ENCODE measurements at places on chromosomes 3 and 15.

- no peak for DNase-seq
These were observed 29.9 kb upstream of the RGMA start for GRCh38 chr15:93118904-93119303.

GRCh38 chr3:30904996-30905395 lies 10.5 kb upstream of the GADL1 start:
- no peak for DNase-seq

DNA sequence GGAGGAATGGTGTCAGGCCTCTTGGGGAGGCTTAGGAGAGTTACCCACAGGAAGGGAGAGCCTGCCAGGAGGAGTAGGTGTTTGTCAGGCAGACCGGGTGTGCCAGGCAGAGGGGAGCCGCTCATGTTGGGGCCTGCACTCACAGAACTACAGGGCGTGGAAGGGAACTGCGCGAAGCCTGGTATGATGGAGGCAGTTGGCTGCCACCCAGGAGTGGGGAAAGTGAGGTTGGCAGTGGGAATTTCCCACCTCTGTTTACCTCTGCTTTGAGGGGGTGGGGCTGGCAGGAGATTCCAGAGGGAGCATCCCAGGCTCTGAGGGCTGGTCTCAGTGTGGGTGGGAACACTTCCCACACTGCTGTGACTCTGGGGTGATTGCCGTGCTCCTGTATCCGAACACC lies 99.9 kb downstream of the SLCO3A1 start:
- no peak for DNase-seq

DNA sequence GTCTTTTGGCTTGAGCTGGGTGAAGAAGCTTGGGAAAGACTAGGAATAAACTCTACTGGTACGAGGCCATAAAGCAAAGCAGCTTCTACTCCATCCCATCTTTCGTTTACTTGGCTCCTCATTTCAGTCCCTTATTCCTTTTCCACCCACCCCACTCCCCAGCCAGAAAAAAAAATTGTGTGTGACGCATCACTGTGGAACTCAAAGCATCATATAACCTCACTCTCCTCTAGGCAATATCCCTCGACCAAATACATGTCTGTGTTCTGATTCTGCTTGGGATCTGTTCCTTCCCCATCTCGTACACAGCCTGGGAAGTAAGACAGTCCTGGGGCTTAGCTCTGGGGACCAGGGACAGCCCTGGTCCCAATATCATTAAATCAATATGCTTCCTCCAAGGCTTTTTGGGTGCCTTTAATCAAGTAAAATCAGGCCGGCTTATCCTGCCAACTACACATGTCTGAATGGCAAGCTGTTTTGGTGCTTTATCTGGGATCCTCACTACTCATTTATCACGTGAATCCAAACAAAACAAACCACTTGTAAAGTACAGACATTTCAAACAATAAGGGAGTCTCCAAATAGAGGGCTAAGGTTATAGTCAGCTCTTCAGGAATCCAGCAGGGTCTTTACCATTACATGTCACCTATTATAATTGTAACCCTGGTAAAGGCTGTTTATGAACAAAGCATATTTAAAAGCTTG lies 74.9 kb upstream of the ZBED2 start:
- DNase-seq = peak; percentile 70

- no peak for DNase-seq
These were observed 3.2 kb downstream of the RAP2B start for GRCh38 chr3:153165261-153165681.

DNA sequence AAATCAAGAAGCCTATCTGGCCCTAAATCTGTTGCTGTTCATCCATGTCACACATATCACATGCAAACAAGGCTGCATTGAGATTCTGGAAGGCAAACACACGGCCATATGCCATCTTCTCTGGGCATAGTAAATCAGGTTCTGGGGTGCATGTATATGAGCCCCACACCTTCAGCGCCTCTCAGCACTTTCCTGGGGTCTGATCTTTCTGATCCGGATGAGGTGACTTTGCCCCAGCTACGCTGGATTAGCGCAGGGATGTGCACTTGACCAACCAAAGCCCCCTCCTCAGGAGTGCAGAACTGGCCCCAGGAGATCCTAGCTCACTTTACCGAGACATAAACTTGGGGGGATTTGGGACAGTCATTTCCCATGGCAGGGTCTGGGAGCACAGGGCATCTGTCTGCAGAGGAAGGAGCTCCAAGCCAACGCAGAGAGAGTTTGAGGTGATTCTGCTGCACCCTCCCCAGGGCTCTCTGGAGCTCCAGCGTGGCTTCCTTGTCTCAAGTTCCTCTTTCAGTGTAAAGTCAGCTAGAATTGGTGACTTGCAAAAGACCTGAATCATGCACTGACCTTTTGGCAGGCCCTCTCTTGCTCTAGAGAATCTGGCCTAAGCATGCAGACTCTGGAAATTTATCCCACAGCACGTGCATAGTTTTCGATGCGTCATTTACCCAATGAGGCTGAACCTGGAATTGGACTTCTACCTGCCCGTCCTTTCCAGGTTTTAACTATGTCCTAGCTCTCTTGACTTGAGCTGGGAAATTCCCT lies 63.5 kb upstream of the KLF13 start:
- no peak for DNase-seq

- no peak for DNase-seq
These were observed 273.2 kb upstream of the GADL1 start for GRCh38 chr3:31167666-31168065.

DNA sequence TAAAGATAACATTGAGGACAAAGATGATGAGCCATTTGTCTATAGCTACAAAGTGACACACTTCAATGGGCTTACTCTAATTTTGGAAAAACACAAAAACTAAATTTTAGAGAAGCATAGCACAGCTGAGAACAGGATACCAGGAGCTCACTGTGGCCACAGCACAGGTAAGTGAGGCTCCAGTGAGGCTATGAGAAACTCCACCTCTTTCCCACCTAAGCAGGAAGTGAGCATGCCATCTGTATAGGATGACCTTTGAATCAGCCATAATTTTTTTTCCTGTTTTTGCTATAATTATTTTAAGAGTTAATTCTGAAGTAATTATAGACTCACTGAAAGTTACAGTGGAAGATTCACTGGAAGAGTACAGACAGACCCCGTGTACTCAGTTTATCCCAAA lies 82.1 kb upstream of the DCLK3 start:
- DNase-seq = no peak

DNA sequence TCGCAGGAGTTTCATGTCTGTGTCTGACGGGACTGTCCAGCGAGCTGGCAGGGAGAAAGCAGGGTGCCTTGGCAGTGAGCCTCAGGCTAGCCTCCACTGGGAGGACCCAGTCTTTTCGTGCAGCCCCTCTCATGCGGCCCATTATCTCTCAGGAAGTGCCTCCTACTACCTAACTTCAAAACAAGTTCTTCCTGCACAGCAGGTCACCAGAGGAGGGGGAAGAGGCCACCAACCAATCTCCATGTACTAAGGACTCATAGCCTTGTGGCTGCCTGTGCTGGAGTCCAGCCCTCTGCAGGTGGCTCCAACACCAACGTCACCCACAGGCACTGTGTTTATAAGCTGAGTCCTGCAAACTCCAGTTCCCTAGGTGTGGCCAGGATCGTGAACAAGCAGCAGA lies 4.8 kb downstream of the VIPR1 start:
- DNase-seq = no peak

GRCh38 chr3:168061332-168061996 lies 34.3 kb downstream of the GOLIM4 start:
- no peak for DNase-seq

GRCh38 chr3:33433843-33434242 lies 6.4 kb downstream of the UBP1 start:
- DNase-seq = peak; percentile 33

GRCh38 chr3:26425076-26425475 lies 197.5 kb upstream of the LRRC3B start:
- no peak for DNase-seq

GRCh38 chr3:127595303-127595702 lies 2.9 kb upstream of the MCM2 start:
- DNase-seq = no peak

DNA sequence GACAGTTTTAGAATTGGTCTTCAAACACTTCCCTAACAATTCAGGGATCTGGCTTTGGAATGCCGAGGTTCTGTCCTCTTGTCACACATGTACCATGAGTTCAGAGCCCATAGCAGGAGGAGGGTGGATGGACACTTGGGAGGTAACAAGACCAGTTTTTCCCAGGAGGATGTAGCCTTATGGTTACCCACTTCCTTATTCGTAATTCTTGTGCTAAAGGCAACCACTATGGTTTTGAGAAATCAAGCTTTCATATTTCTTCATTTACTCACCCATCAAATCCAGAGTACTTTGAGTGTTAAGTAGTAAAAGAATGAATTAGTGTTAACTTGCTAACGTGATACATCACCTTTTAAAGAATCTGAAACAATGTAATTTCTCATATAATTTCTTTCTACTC lies 479.6 kb upstream of the ALCAM start:
- DNase-seq = peak; percentile 57

DNA sequence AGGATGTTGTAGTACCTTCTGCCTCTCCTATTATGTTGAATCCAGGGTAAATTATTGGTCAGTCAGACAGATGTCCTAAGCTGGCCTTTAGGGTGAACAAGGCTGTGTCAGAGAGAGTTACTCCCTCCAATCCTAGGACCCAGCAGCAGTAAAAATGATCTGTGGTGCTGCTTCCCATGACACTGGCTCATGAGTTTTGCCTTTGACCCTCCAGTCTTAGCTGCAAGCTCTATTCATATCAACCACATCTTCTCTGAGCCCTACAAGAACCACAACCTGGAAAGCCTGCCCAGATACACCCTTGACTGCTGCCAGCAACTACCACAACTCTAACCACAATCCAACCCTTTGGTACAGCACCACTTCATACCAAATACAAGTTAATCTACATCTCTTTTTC lies 27.2 kb upstream of the PHLDB2 start:
- no peak for DNase-seq

DNA sequence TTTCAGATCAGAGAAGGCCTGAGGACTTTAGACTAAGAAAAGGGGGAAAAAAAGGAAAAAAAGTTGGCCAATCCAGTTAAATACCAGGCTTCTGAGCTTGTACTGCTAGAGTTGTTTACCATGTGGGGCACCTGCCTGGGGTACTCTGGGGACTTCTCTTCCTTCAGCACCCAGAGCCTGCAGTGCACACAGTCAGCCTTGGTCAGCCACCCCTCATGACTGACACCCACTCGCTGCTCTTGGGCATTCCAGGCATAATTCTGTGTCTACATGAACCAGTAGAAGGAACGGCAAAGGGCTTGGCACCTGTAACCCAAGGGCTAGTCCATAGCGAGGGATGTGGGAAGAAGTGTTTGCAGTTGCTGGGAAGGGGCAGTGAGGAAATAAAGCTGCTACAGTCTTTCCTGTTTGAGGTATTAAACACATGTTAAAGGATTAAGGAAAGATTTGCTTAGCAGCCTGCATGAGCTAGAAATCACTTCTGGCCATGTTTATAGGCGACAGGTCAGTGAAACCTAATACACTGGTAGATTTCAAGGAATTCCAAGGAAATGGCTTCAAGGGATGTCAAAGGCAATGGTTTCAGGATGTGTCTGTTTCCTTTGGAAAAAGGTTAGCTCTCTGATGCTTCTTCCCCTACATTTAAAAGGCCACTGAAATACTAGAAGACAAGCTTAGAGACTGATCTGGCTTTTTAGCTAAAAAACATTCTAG lies 232.5 kb downstream of the CHST2 start:
- no peak for DNase-seq

GRCh38 chr3:156488767-156489166 lies 66.2 kb downstream of the SSR3 start:
- DNase-seq = peak; percentile 28
